ENCODE measurements at places on chromosomes 2 and 18. TPM values are rescaled to one million over a fixed set of nuclear protein-coding genes. Genes with fewer than 3 reads are reported as not detected.

The YWHAQ gene
- total RNA-seq: 304 TPM

The KDSR gene
- 26.5 TPM for total RNA-seq

The FOXI3 gene
- not detected for total RNA-seq

The UGT1A4 gene
- total RNA-seq: not detected

The CYP27C1 gene
- not detected for total RNA-seq

- DNase-seq: no peak
These were observed 153.9 kb upstream of the NDUFV2 start for GRCh38 chr18:8948471-8949149.

GRCh38 chr2:65388051-65388531, 44.3 kb downstream of the SPRED2 start:
- no peak for DNase-seq

DNA sequence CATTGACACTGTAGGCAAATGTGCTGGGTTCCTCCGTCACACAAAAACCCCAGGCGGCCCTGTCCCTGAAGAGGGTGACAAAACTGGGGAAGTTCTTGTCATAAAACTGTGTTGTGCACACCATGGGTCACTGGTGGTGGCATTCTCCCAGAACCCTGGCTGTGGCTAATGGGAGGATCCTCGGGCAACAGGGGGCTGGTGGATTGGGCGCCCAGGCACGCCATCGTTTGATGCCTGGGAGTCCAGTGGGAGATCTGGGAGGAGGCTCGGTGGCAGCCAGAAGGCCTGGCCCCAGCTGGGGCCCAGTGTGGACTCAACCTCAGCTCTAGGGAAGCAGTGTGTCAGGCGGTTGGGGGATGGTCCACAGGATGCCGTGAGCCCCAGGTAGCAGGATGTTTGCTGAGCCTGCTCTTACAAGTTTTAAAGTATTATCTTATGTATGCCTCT, 140.7 kb downstream of the ACOXL start:
- DNase-seq: no peak

DNA sequence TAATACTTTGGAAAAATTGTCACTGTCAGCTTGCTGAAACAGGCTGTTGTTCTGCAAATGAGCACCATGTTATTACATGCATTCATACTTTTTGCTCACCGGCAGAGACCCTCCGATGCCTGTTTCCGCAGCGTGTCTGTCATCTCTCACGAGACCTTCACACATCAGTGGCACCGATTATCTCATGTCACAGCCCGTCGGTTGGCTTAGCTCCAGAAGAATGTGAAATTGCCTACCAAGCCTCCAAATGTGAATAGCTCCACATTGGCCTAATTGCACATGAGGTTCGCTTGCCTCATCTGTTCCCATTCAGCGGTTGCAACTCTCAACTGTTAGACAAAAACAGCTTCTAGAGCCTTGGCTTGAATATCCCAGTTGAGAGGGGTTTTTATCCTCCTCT, 233.0 kb downstream of the ACTR3 start:
- DNase-seq: no peak

GRCh38 chr2:69237070-69237670, 149.9 kb downstream of the GFPT1 start:
- no peak for DNase-seq

Measured in dermis blood vessel endothelial cell (primary cell).